ENCODE measurements at places on chromosomes 7 and 10.

GRCh38 chr7:26367219-26367711, 75.6 kb downstream of the SNX10 start:
- no peak for DNase-seq

- DNase-seq, result no peak
Observed at GRCh38 chr7:157617401-157617800, 280.6 kb downstream of the DNAJB6 start.

DNA sequence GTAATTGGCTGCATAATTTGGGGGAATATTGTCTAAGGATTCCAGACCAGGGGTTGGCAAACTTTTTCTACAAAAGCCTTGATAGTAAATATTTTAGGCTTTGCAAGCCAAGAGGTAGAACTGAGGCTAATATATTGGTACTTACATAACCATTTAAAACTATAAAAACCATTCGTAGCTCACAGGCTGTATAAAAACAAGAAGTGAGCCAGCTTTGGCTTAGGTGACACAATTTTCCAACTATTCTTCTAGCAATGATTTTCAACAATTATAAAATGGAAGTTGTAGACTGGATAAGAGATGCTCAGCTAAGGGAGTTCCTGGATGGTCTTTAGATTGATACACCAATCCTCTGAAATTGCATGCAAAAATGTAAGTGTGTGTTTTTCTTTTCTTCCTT, 1.4 kb downstream of the GPR141 start:
- DNase-seq, result no peak

DNA sequence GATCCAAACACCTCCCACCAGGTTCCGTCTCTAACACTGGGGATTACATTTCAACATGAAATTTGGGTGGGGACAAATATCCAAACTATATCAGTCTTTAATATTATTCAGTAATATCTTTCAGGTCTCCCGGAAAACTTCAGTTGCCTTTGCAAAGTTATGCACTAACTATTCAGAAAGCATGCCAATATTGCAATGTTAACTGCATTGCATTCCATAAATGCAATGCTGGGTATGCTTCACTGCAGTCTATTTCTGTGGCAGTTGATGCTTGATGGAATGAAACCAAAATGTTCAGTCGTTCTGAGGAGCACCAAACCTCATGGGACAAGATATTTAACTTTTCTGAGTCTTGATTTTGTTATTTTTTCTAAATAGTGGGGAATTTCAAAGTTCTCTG, 147.5 kb downstream of the SLC16A9 start:
- no peak for DNase-seq

GRCh38 chr10:108454793-108455192, 1290.3 kb upstream of the SORCS1 start:
- no peak for DNase-seq

DNA sequence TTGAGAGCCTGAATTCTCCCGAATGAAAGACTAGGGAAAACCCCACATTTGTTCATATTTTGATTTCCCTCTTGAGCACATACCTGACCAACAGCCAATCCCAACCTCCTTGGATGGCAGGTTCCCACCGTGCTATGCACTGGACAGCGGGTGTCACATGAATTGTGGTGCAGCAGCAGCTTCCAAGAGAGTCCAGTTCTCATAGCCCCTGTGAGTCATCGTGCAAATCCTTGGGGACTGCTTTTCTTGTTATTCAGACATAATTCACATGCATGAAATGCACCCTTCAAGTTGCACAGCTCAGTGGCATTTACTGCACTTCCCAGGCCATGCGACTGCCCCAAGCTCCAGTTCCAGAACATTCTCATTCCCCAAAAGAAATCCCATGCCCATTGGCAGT, 67.8 kb upstream of the PPP2R2D start:
- no peak for DNase-seq

GRCh38 chr10:108956149-108956548, 967.2 kb downstream of the XPNPEP1 start:
- no peak for DNase-seq

All from NCI-H510A (cell line).